ENCODE measurements at places on chromosomes 2 and 18.

- peak; percentile 49 for DNase-seq
These were observed 22.7 kb downstream of the MRO start for GRCh38 chr18:50797142-50797541.

GRCh38 chr2:29573147-29573546 is 348.2 kb downstream of the ALK start:
- DNase-seq = no peak

- DNase-seq = no peak
These were observed 36.9 kb downstream of the CRACDL start for GRCh38 chr2:98899041-98899702.

- peak; percentile 33 for DNase-seq
These were observed 354.9 kb downstream of the PTPRM start for GRCh38 chr18:7921938-7922587.

GRCh38 chr2:215920244-215921100 is 92.9 kb downstream of the MREG start:
- DNase-seq = peak; percentile 39

GRCh38 chr2:2892378-2892777 is 485.2 kb downstream of the EIPR1 start:
- DNase-seq = no peak

DNA sequence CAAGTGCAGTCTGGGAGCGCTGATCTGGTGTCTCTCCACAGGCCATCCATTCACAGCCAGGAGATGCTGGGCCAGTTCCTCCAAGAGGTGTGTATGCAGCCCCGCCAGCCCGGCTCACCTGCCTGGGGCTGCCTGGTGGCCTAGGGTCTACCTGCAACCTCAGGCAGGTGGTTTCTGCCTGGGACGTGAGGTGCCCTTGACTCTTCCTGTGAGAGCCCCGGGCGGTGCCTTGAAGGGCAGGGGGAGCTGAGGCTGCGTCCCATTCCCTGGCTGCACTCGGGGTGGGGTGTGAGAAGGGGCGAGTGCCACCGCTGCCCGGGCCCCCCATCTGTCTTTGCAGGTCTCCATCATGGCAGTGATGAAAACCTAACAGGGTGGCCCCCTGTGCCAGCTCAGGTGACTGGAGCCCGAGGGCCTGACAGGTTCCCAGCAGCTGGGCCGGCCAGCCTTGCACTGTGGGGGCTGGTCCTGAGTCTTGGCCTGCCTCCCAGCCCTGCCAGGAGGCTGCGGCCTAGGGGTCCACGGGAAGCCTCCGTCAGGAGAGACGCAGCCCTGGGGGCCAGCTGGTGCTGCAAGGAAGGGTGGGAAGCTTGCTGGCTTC is 11.9 kb downstream of the CAPN10 start:
- DNase-seq = no peak

GRCh38 chr2:127690696-127691095 is 10.6 kb upstream of the SFT2D3 start:
- no peak for DNase-seq

DNA sequence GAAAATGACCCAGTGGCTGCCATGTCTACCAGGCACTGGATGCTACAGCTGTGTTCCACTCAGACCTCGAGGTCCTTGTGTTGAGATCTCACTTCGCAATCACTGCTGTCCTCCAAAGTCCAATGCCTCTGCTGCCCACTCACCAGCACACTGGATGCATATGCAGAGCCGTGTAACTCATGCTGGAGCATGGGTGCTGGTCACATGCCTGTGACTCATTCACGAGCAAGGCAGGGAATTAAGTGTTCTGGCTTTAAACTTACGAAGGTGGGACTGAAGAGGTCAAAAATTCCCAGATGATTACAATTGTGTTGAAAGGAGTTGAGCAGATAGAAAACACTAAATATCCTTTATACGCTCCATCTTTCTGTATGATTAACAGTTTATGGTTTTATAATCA is 417.5 kb downstream of the NUP35 start:
- DNase-seq = peak; percentile 65

Measured in COLO829 (cell line).